ENCODE measurements at places on chromosomes 3 and 15. TPM values are rescaled to one million over a fixed set of nuclear protein-coding genes. Genes with fewer than 3 reads are reported as not detected.

DNA sequence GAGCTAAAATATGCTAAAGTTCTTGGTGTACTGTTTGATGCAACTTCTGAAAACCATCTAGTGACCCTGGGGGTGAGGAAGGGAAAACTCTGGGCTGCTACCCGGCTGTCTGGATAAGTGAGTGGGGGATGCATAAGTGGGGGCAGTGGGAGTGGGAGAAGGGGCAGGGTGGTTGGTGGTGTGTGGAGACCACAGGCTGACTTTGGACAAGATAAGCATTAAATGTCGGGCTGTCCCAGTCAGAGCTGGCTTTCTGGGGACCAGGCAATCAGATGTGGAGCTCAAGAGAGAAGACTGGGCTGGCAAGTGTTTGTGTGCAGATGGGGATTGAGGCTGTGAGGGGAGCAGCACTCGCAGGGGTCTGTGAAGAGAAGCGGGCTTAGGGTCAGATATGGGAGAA lies 11.0 kb upstream of the XIRP1 start:
- DNase-seq = no peak

- no peak for DNase-seq
Measured at GRCh38 chr3:189003410-189003809, 168.4 kb upstream of the TPRG1 start.

DNA sequence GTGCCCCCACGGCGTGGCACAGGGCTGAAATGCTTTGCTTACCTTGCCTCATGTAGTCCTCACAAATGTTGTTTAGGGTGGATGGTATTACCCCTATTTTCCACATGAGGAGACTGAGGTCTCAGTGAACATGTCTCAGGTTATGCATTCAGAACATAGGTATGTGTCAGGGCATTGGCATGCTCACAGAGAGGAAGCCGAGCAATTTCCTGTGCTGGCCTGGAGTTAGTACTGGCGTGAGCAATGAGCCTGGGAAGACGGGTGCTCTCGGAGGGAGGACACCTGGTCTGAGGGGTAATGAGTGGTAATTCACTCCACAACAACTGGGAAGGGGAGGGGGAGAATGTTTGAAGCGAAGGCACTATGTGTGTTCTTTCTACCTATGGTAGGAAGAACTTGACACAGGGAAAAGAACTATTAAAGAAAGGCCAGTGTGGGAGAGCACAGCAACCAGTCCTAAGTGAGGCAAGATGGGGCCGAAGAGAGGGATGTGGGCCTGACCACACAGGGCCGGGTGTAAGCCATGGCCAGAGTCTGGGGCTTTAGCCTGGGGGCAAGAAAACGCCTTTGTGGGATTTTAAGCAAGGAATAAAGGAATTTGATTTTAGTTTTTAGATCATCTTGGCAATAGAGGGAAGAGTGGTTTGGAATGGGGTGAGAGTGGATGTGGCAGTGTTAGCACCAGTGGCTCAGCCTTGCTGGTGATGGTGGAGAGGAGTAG lies 4.9 kb upstream of the FAM131A start:
- DNase-seq = peak; percentile 74

DNA sequence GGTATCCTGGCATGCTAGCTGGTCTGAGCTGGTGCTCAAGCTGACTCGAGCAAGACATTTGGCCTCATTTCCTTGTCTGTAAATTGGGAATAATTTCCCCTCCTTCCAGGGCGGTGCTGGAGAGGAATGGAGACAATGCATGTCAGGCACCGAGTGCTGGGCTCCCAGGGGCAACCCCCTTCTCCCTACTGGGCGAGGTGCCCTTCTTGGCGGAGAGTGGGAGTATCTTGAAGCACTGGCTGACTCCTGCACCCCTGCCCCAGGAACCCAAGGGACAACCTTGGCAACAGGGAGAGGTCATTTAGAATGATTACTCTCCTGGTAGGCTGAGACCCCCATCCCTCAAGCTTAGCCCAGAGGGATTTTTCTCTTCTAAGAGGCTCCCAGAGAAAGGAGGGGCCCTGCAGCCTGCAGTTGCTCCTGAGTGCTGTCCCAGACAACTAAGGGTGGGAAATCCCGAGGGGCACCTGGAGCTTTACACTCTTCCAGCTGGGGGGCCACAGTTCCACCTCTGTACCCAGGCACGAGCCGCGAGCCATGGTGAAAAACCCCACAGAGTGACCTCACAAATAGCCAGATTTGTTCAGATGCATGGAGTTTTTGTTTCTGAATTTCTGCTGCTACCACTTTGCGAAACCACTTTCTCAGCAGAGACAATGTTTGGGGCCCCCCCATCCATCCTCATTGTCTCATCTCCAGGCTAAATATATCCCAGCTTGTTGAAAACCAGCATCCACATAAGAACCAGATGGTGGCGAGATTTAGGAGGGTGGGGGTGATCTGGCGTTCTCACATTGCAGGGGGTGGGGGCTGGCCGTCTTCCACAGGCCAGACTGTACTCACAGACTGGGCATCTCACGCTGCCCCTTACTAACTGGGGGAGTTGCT lies 44.8 kb downstream of the ABTB1 start:
- no peak for DNase-seq

OR5K2 gene
- total RNA-seq = not detected

COL7A1 gene
- total RNA-seq = 47.5 TPM

PAK6 gene
- 4.5 TPM for total RNA-seq

RTF1 gene
- total RNA-seq = 22.1 TPM
